Activated CD8-positive, alpha-beta memory T cell treated with anti-CD3 and anti-CD28 coated beads for 1 hour (primary cell): ENCODE measurements at places on chromosomes 2 and 18.

DNA sequence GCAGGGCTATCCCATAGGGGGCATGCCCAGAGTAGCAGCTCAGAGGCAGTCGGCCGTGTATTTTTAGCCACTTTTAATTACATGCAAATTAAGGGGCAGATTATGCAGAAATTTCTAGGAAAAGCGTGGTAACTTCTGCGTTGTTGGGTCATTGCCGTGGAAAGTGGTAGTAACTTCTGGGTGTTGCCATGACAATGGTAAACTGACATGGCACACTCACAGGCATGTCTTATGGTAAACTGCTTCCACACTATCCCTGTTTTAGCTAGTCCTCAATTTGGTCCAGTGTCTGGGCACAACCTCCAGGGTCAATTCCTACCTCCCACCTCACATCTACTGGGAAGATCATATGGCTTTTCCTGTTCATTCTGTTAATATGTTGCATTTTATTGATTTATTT, 428.9 kb upstream of the FANCL start:
- no peak for DNase-seq

DNA sequence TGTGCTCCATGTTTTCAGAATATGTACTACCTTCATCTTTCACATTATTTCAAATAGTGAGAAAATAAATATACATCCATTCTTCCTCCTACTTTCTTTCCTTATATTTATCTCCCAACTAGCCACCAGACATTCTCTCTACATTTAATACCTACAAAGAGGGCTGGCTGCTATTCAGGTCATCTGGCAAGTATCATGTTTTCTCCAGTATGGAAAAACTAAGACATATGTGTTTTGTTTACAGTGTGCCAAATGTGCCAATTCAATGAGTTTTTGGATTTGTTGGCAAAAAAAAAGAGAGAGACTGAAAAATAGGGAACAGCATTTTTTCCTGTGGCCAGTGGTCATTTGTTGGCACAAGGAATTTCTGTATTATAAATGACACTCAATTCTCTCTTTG, 1207.3 kb downstream of the DPP10 start:
- no peak for DNase-seq

DNA sequence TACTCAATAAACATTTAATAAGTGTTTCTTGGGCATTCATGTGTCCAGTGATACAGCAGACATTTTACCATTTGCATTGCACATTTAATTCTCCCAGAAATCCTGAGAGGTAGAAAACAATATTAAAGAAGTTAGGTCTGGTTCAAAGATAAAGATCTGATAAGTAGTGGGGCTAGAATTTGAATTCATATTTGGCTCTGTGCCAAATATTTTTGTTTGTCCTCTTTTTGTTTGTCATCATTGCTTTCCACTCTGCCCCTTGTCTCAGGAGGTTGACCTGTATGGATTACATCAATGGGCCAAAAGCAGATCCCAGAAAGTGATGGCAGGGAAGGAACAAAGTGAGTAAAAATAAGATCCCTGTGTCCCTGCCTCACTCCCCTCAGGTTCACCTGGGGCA, 441.9 kb upstream of the PKDCC start:
- no peak for DNase-seq

- no peak for DNase-seq
Observed at GRCh38 chr2:147255812-147256211, 589.0 kb upstream of the ACVR2A start.

DNA sequence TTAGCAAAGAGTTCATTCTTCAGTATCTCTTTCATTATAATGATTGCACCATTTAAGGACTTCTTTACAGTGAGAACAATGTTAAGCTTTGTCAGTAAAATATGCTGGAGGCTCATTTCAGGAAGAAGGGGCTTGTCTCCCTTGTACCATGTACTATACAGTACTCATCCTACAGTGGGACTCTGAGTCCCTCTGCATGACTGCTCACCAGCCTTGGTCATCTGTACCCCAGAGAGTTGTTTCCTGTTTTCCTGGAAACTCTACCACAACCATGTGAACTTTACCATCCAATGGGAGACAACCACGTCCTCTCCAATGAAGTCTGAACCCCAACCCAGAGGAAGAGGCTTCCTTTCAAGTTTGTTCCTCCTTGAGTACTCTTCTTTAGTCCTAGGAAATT, 1171.1 kb upstream of the CRIM1 start:
- no peak for DNase-seq

GRCh38 chr2:159584796-159585195, 31.6 kb downstream of the BAZ2B start:
- DNase-seq: no peak
